T-helper 2 cell treated with Interferon-gamma antibody and Interleukin-4, amounts not matched to agents 5 μg/mL and 100 μg/mL, for 36 hours (primary cell): ENCODE measurements at places on chromosomes 11 and 22.

DNA sequence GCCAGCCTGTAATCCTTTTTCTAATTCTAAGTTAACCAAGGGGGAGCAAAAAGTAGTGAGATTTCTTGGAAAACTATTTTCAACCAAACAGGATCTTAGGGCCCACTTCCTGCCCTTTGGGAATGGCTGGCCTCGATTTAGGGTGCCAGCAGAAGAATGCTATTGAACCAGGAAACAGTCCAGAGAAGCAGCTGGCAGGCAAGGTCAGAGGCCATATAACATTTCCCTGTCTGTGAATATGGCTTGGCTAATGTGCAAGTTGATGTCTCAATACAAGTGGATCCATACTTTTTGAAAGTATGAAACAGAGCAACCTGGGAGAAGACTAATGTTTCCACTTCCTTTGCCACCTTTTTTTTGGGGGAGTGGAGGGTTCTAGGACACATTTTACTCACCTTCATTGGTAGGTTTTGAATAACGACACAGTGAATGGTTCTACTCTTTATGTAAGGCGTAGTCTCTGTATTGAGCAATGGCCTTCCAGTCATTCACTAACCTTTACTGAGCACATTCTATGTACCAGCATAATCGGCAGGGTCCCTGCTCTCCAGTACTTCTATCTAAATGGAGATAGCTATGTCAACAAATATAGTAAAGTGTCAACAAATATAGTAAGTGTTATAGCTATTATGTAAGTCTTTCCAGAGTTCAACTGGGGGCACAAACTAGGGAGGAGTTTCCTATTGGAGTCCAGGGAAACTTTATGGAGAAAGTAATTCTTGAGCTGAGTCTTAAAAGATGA is 34.2 kb upstream of the RRM1 start:
- no peak for DNase-seq

DNA sequence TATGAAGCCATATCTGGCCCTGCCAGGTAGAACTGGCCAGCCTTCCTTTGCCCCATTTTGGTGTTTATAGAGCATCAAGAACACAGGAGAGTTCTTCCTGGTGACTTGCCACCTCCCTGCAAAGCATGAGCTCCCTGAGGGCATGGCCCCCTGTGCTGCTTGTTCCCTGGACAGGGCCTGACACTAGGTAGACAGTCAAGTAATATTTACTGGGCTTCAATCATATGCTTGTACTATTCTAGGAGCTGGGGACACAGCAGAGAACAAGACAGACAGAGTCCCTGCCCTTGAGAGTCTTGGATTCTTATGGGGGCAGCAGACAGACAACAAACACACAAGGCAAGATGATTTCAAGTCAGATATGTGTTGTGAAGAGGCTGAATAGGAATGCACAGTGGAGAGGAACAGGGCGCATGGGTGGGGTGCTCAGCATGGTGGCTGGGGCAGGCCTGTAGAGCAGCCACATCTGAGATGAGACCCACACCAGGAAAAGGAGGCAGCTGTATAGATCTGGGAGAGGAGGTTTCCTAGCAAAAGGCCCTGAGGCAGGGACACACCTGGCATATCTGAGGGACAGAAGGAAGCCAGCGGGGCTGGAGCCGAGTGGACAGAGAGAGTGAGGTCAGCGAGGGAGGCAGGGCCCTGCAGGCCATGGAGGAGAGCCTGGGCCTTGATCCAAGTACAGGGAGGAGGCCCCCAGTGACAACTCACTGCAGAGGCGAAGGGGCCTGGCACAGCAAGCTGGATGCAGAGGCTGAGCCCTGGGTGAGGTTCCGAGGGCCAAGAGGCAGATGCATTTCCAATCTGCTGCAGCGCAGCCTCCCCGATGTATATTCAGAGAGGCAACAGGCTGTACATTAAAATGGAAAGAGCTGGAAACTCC is 10.2 kb upstream of the CBX6 start:
- no peak for DNase-seq

- no peak for DNase-seq
Measured at GRCh38 chr11:26191193-26191592, 140.7 kb upstream of the ANO3 start.

- no peak for DNase-seq
Measured at GRCh38 chr11:22786475-22786874, 43.1 kb downstream of the SVIP start.

DNA sequence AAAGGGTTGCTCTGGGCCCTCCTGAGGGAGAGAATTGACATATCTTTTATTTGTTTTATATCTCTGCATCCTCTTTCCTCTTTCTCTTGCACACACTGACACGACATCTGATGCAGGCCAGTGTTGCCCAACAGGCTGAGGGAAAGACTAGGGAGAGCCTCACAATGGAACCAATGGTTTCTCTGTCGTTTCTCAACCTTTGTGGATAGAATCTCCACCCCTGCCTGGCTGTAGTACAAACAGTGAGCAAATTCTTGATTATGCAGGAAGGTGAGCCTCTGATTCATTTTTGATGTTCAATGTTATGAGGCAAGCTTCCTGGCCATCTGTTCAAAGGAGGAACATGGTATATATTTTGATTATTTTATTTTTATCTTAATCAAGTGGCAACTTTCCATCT is 49.8 kb upstream of the PLET1 start:
- DNase-seq, result no peak
